ENCODE measurements at places on chromosomes 4 and X.
A peak's percentile ranks its signal among the peaks of the same experiment; 100 is the strongest.

- DNase-seq, result peak; percentile 54
Measured at GRCh38 chr4:1727117-1728031, 6.1 kb downstream of the TACC3 start.

DNA sequence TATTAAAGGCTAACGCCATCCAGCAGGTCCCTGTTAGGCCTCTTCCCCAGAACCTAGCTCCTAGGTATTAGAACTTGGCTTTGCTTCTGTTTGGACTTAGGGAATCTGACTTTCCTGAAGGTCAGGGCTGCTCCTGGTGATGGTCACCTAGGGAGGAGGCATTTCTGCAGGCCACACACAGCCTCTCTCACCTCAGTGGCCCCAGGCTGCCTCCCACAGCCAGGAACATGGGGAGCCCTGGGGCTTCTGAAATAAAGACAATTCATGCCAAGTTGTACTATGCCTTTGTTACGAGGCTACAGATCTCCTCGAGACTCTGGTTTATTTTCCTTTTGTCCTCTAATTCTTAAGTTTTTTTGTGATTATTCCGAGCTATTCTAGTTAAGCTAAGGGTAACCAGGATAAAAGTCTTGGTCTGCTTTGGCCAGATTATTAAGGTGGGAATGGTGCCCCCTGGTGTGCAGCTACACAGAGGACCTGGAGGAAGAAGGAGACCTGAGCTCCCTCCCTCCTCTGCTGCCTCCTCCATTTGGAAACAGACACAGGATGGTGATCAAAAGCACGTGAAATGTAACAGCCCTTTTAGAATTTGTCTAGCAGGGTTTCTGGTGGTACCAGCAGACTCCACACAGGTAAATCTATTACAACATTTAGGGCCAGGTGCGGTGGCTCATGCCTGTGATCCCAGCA is 131.0 kb downstream of the DCLK2 start:
- peak; percentile 64 for DNase-seq

GRCh38 chrX:112800971-112801775 is 39.5 kb downstream of the AMOT start:
- no peak for DNase-seq

GRCh38 chr4:37645736-37646135 is 40.4 kb downstream of the RELL1 start:
- DNase-seq, result no peak

- DNase-seq, result peak; percentile 45
Measured at GRCh38 chr4:108820492-108821350, 57.9 kb upstream of the ETNPPL start.

GRCh38 chr4:112942077-112942476 is 107.4 kb upstream of the ANK2 start:
- DNase-seq, result no peak

- DNase-seq, result peak; percentile 12
Measured at GRCh38 chrX:22652596-22652995, 347.2 kb upstream of the DDX53 start.

DNA sequence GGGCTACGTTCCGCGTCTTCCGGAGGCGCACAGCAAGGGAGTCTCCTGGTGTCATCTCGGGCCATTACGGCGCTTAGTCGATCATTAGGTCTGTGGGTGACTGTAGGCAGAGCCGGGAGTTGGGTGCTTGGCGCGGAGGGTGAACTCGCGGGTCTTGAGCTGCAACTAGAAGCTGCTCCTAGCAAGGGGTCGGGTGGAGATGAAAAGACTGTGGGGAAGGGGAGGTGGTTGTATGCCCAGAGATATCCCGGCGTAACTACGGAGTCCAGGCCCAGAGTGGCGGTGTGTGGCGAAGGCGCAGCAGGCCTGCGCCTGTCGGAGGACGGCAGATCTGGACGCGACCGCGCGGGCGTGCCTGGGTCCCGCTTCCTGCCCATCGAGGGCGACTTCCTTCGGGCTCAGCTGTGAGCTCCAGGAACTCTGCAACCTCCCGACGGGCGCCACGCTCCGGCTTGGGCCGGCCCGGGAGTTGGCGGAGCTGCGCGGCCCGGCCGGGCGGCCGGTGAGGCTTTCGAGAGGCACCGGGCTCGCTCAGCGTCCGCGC is 2.7 kb upstream of the NKX3-2 start:
- no peak for DNase-seq

DNA sequence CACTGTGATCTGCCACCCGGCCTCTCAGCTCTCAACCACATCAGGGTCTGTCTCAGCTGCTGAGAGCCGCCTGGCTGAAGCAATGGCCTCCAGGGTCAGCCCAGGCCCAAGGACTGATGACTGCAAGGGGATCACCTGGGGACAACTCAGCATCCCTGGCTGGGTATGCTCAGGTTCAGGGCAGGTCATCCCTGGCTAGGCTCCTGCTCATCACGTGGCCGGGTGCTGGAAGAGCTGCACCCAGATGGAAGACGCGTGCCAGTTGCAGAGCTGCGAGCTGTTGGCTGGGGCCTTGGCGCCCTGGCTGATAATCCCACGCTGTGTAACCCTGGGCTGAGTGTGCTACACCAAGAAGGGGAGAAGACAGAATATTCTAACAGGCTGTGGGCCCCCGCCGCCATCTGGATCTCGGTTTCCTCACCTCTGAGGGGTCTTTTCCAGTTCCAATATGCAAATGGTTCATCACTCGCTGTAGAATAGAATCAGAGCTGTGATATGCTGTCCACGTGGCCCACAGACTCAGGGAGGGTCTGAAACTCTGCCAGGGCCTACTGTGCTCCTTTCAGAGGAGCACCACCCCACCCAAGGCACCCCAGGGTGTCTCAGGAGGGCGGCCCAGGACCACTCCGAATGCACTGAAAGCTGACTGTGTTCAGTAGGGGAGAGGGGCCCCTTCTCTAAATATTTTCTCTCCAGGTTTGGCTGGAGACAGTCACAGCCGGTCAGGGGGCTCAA is 338.8 kb downstream of the BCOR start:
- no peak for DNase-seq

GRCh38 chr4:69610484-69610883 is 29.0 kb downstream of the UGT2A2 start:
- DNase-seq, result no peak

GRCh38 chrX:54808109-54808604 is 612 bp downstream of the MAGED2 start:
- peak; percentile 28 for DNase-seq

- peak; percentile 17 for DNase-seq
Measured at GRCh38 chr4:143185253-143186107, 763 bp downstream of the USP38 start.

GRCh38 chrX:75230296-75230695 is 43.6 kb upstream of the UPRT start:
- no peak for DNase-seq

- no peak for DNase-seq
Measured at GRCh38 chrX:120453985-120454384, 15.1 kb downstream of the LAMP2 start.

GRCh38 chr4:169236873-169237626 is 33.7 kb downstream of the SH3RF1 start:
- DNase-seq, result no peak

- DNase-seq, result no peak
Measured at GRCh38 chrX:1334854-1335253, 1.7 kb upstream of the IL3RA start.

DNA sequence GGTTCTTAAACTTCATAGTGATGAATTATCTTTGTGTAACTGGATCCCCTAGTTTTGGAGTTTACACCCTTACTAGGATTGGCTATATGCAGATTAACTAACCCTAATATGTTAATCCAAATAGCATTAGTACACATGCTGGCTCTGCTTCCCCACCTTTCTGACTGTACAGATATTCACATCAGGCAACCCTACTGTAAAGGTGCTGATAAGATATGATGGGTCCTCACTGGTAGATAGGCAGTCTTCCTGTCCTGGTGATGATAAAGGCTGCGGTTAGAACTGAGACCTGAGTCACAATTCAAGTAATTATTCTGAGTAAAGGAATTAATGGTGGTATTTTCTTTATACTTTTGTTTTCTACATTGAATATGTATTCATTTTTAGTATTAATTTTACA is 118.6 kb downstream of the COL4A5 start:
- no peak for DNase-seq

- DNase-seq, result no peak
Measured at GRCh38 chr4:128675083-128675482, 134.4 kb upstream of the JADE1 start.

DNA sequence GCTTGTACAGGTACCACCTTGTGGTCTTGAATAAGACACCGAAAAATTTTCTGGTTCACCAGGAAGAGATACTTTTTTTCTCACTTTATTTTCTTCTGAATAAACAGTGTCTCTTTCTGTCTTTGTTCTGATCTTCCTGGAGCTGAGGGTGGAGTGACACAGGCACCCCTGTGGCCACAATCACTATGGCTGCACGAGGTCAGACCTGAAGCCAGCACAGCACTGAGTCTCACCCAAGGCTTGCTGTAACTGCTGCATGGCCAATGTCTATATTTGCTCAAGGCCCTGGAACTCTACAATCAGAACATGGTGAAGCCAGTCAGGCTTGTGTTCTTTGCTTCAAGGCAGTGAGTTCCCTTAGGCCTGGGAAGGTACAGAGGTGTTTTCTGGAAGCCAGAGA is 87.2 kb downstream of the GPR174 start:
- no peak for DNase-seq

- DNase-seq, result no peak
Measured at GRCh38 chrX:132858018-132858417, 100.4 kb downstream of the HS6ST2 start.

- no peak for DNase-seq
Measured at GRCh38 chr4:67014592-67014991, 530.7 kb downstream of the CENPC start.
